ENCODE measurements at places on chromosomes 16 and 17.

DNA sequence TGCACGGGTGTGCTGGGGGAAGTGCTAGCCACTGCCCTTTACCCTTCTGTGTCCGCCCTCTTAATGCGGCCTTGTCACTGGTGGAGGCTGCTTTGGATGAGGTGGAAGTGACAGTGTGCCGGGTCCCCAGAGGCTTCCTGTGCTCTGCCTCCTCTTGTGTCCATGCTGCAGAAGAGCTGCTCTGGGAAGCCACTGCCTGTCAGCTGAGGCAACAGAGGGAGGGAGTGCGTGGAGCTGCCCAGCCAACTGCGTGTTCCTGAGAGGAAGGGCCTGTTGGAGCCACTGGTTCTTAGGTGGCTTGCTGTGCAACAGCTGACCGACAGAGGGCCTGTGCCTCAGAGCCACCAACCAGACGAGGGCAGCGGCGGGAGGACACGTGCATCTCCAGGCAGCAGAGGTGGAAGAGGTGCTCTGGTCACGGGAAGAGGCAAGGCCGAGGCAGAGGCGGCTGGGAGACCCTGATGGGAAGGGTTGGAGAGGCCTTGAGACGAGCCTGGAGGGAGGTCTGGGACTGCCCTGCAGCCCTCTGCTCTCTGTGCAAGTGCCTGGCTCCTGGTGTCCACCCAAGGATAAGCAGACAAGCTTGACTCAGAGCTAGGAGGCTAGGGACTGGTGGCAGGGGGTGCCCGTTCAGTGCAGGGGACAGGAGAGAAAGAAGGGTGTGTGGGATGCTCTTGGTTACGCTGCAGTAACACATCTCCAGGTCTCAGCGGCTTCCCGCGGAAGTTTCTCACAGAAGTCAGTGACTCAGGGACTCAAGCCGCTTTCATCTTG lies 25.4 kb downstream of the B9D1 start:
- DNase-seq, result no peak

DNA sequence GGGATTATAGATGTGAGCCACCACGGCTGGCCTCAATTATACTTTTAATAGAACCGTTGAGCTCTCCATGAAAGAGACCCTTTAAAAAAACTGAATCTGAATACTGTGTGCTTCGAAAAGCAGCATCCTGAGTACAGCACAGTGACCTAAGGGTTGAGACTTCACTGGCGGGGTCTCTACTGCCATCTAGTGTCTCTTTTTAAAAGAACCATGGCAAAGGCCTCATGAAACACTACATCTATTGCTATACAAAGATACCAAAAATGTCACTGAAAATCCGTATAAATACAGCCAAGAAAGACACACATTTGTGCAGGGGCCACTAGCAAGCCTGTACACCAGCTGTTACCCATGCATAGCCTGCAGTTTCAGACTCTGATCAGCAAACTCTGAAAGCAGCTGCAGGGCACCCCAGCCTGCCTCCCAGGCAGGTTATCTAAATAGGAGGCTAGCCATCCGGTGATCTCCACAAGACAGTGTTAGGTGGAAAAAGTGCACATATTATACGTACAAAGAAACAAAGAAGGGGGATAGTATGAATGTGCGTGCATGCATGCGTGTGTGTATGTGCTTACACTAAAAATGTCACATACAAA lies 35.3 kb downstream of the NPLOC4 start:
- peak; percentile 84 for DNase-seq

- peak; percentile 70 for DNase-seq
Measured at GRCh38 chr17:50909765-50910605, 43.8 kb upstream of the TOB1 start.

- DNase-seq, result no peak
Measured at GRCh38 chr17:50187394-50187725, 14.1 kb downstream of the COL1A1 start.

DNA sequence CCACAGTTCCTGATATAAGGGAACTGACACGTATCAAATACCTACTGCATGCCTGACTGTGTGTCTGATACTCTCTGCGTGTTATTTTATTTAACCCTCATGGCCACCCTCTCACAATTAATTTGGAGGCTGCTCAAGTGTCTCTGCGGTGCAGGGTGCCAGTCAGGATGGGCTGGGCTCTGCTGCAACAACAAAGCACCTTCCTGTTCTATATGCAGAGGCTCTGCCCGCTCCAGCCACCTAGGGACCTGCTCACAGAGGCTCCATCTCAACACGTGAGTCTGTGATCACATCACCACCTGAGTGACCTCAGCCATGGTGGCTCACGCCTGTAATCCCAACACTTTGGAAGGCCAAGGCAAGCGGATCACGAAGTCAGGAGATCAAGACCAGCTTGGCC lies 87.1 kb downstream of the SLC39A11 start:
- DNase-seq, result no peak

DNA sequence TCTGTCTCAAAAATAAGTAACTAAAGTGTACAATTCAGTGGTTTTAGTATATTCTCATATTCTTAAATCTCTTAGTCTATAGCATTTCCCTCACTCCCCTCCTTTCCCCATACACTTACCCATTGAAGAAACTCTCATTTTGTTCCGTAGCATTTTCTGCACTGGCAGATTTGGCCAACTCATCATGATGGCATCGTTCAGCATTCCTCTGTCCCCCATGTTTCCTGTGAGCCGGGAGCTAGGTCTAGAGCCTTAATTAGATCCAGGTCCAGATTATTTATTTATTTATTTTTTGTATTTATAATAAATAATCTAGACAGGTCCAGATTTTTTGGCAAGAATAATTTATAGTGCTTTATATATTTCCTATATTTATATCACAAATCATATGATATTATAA lies 31.0 kb downstream of the HEATR3 start:
- no peak for DNase-seq

DNA sequence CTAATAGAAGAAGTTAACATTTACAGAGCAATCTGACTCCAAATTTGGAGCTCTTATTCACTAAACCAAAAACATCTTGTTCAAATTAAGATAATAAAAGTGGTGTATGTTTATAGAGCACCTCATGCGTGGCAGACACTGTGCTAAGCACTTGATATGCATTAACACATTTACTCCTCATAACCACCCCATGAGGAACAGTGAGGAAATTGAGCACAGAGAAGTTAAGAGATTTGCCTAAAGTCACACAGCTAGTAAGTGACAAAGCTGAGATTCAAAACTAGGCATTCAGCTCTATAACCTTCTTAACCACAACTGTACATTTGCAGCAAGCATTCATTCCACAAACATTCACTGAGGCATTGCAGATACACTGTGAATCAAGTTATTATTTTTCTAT lies 94.0 kb downstream of the VAT1L start:
- no peak for DNase-seq

DNA sequence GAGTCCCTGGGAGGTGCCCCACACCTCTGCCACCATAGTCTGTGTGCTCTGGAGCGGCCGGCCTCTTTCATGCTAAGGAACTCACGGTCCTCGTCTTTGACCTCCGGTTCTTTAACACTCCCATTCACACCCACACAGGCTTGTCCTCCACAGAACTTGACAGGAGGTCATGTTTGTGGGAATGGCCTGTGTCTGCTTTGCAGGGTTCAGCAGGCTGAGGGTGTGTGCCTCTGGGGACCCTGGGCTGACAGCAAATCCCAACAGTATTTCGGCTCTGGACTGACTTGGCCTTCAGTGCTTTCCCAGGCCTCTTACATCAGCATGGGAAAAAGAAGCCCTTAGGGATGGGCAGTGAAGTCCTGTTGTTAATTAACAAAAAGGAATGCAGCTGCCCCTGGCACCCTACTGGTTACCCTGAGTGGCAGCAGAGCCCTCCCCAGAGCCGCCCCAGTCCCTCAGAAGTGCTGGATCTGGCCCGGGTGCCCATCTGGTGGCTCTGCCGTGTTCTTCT lies 35.4 kb upstream of the ADORA2B start:
- no peak for DNase-seq
